ENCODE measurements at places on chromosomes 13 and 19. TPM values are rescaled to one million over a fixed set of nuclear protein-coding genes. Genes with fewer than 3 reads are reported as not detected.

The LILRB1 gene
- not detected for total RNA-seq

The FGF21 gene
- total RNA-seq: not detected

The MAB21L1 gene
- not detected for total RNA-seq

The SMIM44 gene
- not detected for total RNA-seq

The ZNF99 gene
- not detected for total RNA-seq

The CALR3 gene
- total RNA-seq: not detected

The CYP4F3 gene
- 16.7 TPM for total RNA-seq

The NAPSA gene
- total RNA-seq: 3.6 TPM

The PRRG2 gene
- total RNA-seq: 19.0 TPM

The KLK12 gene
- not detected for total RNA-seq

The ARL11 gene
- total RNA-seq: not detected

The EDNRB gene
- total RNA-seq: not detected

The FBXO17 gene
- 24.2 TPM for total RNA-seq

The CLDND2 gene
- total RNA-seq: 1.2 TPM

The FCHO1 gene
- total RNA-seq: 1.3 TPM

The ACER1 gene
- not detected for total RNA-seq

The IGFL3 gene
- total RNA-seq: not detected

The ICAM3 gene
- 10.8 TPM for total RNA-seq

The SGCG gene
- total RNA-seq: not detected

The PGLYRP1 gene
- total RNA-seq: not detected

The TRPC4 gene
- total RNA-seq: 0.20 TPM

The KIR3DL1 gene
- total RNA-seq: not detected

The ZNF460 gene
- total RNA-seq: 74.8 TPM

The KIRREL2 gene
- total RNA-seq: 0.26 TPM

The HPN gene
- 2.2 TPM for total RNA-seq

The C19orf44 gene
- total RNA-seq: 4.5 TPM

The TMEM238 gene
- total RNA-seq: 49.4 TPM

The ZNF45 gene
- 20.3 TPM for total RNA-seq

The CDX2 gene
- total RNA-seq: not detected

The PRR19 gene
- total RNA-seq: 2.4 TPM

The FAM216B gene
- not detected for total RNA-seq

The TMEM38A gene
- 20.1 TPM for total RNA-seq

The FFAR1 gene
- total RNA-seq: not detected

The DAND5 gene
- 0.47 TPM for total RNA-seq

The EFNA2 gene
- 0.90 TPM for total RNA-seq

The COL4A2 gene
- 0.42 TPM for total RNA-seq

Measured in Calu3 (cell line).